ENCODE measurements at places on chromosomes 16 and 17. TPM values are rescaled to one million over a fixed set of nuclear protein-coding genes. Genes with fewer than 3 reads are reported as not detected.

The ACAP1 gene
- total RNA-seq = 23.2 TPM

- H3K27ac ChIP-seq = no peak overlapping the region
- no peaks in the 10 kb centered on the region for H3K4me1 ChIP-seq
- peaks cover 65% of the 10 kb centered on the region for H3K36me3 ChIP-seq
- no peak for DNase-seq
- H3K27me3 ChIP-seq = no peaks in the 10 kb centered on the region
- H3K4me3 ChIP-seq = no peak overlapping the region
Observed at GRCh38 chr17:68422821-68423220, 34.5 kb downstream of the WIPI1 start.

DNA sequence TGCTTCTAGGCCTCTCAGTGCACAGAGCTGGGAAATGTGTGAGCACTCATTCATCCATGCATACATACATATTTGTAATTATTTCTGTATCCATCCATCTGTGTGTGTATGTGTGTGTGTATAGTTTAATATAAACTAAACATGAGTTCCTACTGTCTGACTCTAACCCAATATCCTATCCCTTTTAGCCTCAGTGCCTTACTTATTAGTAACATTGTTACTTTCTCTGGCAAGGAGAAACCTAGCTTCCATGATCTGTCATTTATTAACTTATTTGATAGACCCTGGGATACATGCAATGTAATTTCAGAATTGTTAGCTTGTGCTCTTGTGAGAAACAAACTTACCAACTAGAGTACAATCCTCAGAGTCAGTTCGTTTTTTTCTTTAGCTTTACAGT, 59.0 kb upstream of the WSCD1 start:
- H3K36me3 ChIP-seq = no peaks in the 10 kb centered on the region
- no peaks in the 10 kb centered on the region for H3K27me3 ChIP-seq
- H3K27ac ChIP-seq = no peak overlapping the region
- H3K4me1 ChIP-seq = no peaks in the 10 kb centered on the region
- H3K4me3 ChIP-seq = no peak overlapping the region

DNA sequence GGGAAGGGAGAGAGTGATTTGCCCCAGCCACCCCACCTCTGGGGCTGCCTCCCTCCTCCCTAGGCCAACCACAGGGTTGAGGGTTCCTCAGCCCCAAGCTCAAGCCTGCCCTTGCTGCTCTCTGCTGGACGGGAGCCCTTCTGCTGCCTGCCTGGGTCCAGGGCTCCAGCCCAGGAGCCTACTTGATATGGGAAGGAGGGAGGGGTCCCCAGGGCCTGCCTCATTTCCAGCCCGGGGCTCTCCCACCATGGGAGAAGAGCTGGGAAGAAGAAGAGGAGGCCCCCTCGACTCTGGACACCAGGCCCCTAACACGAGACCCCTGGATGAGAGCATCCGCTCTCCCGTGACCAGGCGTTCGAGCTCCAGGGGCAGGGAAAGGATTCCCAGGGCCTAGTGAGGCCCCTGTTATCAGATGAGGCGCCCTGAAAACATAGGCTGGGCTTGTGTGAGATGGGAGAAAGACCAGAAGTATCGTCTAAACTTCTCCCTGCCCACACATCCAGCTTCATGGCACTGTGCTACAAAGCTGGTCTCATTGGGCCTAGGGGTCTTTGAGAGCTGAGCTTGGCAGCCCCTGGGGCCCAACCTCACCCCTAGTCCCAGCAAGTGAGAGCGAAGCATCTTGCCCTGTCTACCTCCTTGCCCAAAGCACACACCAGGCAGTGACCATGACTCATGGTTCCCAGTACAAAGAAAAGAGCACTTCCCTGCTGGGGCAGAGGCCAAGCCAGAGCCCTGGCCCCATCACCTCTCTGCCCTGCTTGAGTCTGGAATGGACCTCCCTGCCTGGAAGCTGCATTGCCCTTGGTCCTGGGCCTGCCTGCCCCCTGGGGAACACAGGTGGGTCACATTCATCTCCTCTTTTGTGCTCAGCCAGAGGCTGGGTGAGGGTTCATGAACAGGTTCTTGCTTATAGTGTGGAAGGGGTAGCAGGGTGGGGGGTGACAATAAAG, 987 bp downstream of the SLC16A5 start:
- no peak for DNase-seq
- H3K36me3 ChIP-seq = no peaks in the 10 kb centered on the region
- H3K4me3 ChIP-seq = peak overlapping the region; percentile 69
- H3K4me1 ChIP-seq = peaks cover 60% of the 10 kb centered on the region
- no peaks in the 10 kb centered on the region for H3K27me3 ChIP-seq

- peak; percentile 95 for DNase-seq
- H3K27ac ChIP-seq = peak overlapping the region; percentile 65
- H3K4me3 ChIP-seq = peak overlapping the region; percentile 39
- H3K27me3 ChIP-seq = peaks cover 42% of the 10 kb centered on the region
Observed at GRCh38 chr16:1979271-1980029, 1.8 kb downstream of the NOXO1 start.

All from upper lobe of right lung (tissue), 1 donor.